ENCODE measurements at places on chromosomes 6 and 20.
A peak's percentile ranks its signal among the peaks of the same experiment; 100 is the strongest.

DNA sequence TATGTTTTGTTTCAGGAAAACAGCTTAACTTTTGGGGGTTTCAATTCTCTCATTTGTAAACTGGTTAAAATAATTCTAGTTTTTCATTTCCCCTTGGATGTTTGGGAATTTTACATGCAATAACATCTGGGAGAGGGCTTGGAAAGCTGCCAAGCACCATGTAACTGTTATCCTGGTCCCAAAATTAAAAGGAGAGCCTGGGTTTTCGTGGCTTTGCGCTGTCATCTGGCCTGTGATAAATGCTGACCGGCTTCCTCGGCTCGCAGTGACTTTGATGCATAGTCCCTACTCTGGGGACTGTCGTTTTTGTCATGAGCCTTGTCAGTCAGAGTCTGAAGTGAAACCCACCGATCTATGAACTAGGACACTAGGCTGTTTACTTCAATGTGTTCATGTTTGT lies 12.2 kb downstream of the SLC35F1 start:
- DNase-seq, result no peak

DNA sequence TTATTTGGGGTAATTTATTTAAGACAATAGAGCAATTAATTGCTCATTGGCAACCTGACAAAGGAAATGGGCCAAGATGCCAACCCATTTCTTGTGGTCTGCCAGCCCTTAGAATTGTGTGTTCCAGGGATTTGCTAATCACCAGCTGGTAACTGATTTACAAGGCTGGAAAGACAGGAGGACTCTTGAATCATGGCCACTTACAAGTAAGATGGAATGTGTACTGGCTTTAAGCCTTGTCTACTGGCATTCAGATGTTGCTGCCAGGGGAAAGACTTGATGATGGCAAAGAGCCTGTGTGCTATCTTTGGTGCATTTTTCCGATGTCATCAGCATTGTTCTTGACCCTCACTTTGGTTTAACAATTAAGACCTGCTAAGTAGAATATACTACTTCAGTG lies 91.0 kb downstream of the BCKDHB start:
- no peak for DNase-seq

GRCh38 chr6:107611094-107611810 lies 121.3 kb downstream of the SOBP start:
- DNase-seq, result no peak

- no peak for DNase-seq
These were observed 121.2 kb downstream of the CD109 start for GRCh38 chr6:73817253-73817652.

DNA sequence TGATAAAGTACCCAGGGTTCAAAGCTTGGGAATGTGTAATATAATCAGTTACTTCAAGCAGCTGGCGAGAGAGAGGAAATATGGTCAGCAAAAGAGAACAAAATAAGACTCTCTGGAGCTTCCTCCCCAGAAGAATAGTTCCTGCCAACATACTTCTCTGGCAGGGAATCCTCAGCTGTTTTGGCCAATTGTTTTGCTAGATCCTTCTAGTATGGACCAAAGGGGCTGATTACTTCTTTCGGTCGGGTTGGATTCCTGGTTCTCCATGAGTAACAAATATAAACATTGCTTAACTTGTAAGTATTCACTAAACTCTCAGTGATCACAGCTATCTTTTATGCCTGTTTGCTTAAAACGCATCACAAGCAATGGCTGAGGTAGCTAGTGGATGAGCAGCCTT lies 31.4 kb upstream of the FBXO9 start:
- DNase-seq, result no peak

DNA sequence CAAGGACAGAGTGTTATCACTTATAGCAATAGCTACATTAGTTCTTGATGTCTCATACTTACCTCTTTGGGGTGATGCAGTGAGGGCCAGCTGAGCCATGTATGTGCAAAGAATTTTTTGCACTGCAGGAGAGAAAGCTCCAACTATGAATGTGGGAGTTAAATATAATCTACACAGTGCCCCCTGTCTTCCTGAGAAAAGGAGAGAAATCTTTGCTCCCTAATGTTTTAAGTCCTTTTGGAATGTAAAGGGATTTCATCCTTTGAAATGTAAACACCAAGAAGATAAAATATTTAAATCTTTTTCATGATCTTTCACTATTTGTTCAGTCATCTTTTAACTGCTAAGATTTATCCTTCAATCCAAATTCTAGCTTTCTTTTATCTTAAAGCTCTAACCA lies 822.1 kb downstream of the TENT5A start:
- DNase-seq, result no peak

DNA sequence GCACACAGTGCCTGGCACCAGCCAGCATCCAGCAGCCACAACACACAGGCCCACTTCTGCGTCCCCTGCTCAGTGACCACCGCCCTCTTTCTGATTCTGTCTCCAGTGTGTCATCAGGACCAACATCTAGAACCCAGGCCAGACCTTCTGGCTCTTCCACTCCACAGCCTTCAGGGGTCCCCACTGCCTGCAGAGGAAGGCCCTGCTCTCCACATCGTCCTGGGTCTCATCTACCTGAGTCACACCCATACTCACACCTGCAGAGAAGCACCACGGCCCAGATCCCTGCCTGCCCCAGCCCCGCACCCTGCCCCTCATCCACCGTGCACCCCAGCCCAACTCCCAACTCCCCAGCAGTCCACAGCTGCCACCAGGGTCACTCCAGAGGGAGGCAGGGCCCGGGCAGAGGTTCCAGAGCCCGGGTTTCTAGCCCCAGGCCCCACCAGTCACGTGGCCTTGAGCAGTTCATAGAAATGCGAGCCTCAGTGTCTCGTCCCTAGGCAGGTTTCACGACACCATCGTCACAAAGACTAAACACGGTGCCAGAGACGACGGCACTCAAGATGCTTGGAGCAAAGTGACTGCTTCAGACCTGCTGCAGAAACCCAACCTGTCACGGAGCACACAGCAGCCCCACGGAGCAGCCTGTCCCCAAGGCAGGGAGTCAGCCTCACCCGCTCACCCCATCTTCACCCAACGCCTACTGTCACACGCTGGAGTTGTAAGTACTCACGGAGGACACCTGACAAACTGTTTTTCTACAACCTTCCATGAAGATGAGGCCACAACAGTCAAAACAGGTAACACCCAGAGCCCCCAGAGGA lies 16.1 kb downstream of the TAF4 start:
- DNase-seq, result no peak

DNA sequence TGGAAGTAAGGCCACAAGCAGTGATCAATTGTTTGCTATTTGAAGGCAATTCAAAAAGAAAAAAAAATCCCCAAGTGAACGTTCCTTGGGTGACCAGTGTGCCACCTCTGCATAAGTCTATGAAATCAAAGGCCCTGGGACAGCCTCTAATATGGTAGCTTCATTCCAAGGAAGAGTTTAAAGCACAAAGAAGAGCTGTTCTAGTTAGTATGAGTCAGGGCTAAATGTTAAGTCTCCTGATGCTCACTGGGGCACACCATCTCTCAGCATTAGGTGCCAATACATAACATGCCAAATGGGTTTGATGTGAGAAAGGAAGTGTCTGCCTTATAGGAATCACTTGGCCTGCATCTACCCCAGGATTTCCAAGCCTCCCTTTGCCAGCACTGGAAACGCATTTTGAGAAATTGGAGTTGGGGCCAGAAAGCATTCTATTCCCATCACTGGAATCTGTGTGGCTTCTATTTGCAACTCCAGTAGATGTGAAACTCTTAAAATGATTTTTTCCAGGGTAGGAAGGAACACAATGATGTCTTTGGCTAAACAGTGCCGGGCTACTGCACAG lies 13.0 kb downstream of the UNC5CL start:
- no peak for DNase-seq

- DNase-seq, result no peak
These were observed 476 bp downstream of the MEA1 start for GRCh38 chr6:43013097-43013842.

GRCh38 chr6:160110586-160111123 lies 11.0 kb upstream of the SLC22A1 start:
- no peak for DNase-seq

DNA sequence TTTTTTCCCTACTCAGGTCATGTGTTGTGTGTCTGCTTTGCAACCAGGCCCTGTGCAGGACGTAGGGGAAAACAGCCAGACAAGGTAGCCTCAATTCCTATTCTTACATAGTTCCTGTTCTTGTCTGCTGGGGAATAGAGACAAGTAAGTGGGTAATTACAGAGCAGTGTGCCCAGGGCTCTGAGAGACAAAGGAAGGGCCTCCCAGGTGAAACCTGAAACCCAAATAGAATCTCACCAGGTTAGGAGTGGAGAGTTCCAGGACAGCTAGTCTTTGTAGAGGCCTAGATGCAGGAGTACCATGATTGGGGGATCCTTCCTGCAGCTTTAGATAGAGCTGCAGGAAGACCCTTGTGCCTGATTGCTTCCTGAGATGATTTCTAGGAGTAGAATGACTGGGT lies 48.4 kb downstream of the DHX35 start:
- no peak for DNase-seq

- DNase-seq, result no peak
These were observed 160.8 kb upstream of the RNF24 start for GRCh38 chr20:4176187-4176586.

- DNase-seq, result peak; percentile 46
These were observed at the start of gene TCFL5 for GRCh38 chr20:62861726-62862336. TSS of gene TCFL5 (minus strand) at chr20:62861822. CDS start at chr20:62861670, 152 bp downstream.

DNA sequence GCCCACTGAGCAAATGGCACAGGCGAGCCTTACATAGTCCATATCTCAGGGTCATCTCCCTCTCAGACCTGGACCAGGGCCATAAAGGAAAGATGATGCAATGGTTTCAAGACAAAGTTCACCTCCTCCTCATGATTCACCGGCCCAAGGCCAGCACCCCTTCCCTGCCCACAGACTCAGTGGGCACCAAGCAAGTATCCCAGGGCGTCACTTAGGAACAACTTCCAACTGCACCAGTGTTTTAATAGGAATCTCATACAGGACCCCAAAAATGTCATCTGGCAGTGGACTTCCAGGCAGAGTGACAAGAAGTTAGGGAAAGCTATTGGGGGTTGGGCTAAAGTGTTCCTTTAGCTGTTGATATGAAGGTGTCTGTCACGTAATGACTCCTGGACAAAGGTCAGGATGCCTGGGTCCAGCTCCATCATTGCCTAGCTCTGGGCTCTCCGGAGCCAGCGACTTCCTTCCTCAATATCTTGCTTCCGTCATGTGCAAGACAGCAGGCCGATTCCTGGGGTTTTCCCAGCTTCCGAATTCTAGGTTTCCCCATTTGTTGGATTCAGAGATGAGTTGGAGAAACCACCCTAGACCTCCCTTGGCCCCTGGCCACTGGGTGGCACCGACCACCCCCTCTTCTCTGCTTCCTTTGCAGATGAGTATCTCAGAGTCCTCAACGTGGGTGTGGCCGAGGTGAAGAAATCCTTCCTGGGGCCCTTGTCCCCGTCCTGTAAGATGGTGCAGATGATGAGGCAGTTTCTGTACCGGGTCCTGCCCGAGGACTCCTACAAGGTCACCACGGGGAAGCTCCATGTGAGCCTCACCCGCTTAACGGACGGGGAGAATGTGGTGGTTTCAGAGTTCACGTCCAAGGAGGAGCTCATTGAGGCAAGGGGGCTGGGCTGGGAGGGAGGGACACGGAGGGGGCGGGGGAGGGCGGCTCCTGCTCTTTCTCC lies 21.1 kb downstream of the PNPLA1 start:
- peak; percentile 73 for DNase-seq

DNA sequence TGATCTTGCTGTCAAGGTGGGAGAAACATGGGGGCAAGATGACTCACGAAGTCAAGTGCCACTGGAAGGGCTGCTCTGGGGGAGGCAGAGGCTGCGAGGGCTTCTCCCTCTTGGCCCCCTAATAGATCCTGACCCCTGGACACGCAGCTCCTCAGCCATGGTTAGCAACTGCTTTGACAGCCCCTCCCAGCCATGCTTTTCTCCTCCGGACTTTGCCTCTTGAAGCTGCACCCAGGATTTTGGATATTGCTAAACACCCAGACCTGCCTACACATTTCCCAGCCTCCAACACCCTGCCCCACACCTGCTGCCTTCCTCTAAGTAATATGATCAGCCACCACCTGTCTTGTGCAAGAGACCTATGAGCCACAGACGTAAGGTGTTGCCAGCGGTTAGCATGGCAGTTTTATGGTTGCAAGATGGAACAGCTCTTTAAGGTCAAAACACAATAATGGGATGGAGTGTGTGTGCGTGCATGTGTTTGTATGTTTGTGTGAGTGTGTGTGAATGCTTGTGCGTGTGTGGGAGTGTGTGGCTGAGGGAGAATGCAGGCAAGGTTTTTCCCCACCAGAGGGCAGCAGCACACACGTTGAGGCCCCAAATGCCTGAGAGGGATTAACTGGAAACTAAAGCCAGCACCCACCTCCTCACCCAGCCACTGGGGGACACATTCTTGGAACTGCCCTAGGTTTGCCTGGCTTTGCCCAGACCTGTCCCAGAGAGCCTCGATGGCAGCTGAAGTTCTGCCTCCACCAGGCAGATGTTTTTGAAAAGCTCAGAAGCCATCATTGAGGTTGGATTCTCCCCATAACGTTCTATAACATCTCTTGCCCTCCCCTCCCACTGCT lies 2.5 kb downstream of the IP6K3 start:
- no peak for DNase-seq

DNA sequence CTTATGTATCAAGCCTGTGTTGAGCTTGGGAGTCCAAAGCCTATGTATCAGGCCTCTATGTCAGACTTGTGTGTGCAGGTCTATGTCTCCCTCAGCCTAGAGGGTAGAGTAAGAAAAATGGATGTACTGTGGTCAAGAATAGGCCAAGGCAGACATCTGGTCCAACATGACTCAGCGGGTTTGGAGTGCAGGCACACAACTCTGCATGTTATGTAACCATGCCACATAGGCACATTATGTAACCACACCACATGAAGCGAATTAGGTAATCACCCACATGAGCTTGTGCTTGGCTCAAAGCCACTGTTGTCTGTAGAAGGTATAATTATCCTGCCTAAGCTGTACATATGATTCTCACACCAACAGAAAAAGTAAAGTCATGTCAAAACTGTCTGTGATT lies 1190.5 kb upstream of the EYS start:
- DNase-seq, result peak; percentile 80

DNA sequence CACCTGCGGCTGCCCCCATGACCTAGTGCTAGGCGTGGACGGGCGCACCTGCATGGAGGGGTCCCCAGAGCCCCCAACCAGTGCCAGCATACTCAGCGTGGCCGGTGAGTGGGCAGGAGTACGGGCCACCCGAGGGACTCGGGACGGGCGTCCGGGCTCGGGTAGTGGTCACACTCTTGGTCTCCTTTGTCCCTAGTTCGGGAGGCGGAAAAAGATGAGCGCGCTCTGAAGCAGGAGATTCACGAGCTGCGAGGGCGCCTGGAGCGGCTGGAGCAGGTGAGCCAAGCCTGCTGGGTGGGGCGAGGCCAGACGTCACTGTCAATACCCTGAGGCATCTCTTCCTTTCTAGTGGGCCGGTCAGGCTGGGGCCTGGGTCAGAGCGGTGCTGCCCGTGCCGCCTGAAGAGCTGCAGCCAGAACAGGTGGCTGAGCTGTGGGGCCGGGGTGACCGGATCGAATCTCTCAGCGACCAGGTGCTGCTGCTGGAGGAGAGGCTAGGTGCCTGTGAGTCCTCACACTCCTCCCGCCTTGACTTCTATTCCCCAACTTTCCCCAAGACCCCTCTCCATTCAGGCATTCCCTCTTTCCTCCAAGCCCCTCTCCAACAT lies 2.9 kb downstream of the EGFL8 start:
- no peak for DNase-seq
